ENCODE measurements at places on chromosomes 7 and 10.

GRCh38 chr7:111780527-111780926 is 218.2 kb upstream of the IMMP2L start:
- no peak overlapping the region for H3K27ac ChIP-seq
- H3K4me3 ChIP-seq: no peak overlapping the region
- no peaks in the 10 kb centered on the region for H3K27me3 ChIP-seq
- DNase-seq: no peak
- peaks cover 10% of the 10 kb centered on the region for H3K4me1 ChIP-seq
- H3K36me3 ChIP-seq: peaks cover 49% of the 10 kb centered on the region

GRCh38 chr10:112857493-112857892 is 92.6 kb upstream of the TCF7L2 start:
- H3K36me3 ChIP-seq: peaks cover 9% of the 10 kb centered on the region
- peaks cover 2% of the 10 kb centered on the region for H3K4me1 ChIP-seq
- H3K27me3 ChIP-seq: no peaks in the 10 kb centered on the region
- no peak overlapping the region for H3K4me3 ChIP-seq

DNA sequence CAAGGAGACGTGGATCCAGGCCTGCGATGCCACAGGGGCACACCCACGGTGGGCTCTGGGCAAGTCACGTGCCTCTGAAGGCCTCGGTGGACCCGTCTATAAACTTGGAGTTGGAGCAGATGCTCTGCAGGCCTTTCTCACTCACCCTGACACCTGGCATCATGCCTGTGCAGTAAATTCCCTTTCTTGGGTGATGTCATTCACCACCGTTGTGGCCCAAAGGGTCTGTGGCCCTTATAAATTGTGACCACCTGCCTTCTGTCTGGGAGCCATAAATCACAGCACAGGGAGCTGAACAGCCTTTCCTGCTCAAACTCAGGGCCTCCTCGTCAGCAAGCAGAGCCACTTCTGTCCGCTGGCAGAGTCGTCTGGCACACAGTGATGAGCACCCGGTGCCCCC is 52.2 kb downstream of the GPAM start:
- no peaks in the 10 kb centered on the region for H3K4me1 ChIP-seq
- H3K27ac ChIP-seq: no peak overlapping the region
- no peaks in the 10 kb centered on the region for H3K27me3 ChIP-seq
- no peak overlapping the region for H3K4me3 ChIP-seq
- DNase-seq: no peak

DNA sequence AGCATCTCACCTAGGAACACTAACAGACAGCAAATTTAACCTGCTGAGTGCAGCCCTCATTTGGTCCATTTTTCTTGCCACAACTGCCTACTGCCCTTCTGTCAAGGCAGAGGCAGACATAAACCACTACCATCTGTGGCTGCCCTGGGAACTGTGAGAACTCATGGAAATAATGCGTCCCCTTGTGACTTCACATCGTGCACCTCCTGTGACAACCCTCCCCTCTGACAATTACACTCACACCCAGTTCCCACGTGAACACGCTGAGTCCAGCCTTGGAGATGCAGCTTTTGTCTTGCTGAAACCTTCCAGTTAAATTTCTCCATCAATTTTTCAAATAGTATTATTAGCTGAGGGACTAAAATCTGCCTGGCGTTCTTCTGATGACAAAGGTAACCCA is 193.1 kb upstream of the KLF14 start:
- no peaks in the 10 kb centered on the region for H3K27me3 ChIP-seq
- DNase-seq: no peak
- H3K4me1 ChIP-seq: peaks cover 5% of the 10 kb centered on the region
- H3K36me3 ChIP-seq: no peaks in the 10 kb centered on the region
- no peak overlapping the region for H3K27ac ChIP-seq

DNA sequence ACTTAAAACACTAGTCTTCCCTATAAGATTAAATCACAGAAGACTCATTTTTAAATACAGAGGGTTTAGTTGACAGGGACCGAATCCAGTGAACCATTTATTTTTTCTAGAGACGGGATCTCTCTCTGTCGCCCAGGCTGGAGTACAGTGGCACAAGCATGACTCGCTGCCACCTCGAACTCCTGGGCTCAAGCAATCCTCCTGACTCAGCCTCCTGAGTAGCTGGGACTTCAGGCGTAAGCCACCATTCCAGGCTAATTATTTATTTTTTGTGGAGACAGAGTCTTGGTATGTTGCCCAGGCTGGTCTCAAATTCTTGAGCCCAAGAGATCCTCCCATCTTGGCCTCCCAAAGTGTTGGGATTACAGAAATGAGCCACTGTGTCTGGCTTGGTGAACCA is 20.9 kb upstream of the LYZL1 start:
- H3K27me3 ChIP-seq: no peaks in the 10 kb centered on the region
- H3K4me1 ChIP-seq: peaks cover 12% of the 10 kb centered on the region
- no peak for DNase-seq
- H3K4me3 ChIP-seq: no peak overlapping the region

DNA sequence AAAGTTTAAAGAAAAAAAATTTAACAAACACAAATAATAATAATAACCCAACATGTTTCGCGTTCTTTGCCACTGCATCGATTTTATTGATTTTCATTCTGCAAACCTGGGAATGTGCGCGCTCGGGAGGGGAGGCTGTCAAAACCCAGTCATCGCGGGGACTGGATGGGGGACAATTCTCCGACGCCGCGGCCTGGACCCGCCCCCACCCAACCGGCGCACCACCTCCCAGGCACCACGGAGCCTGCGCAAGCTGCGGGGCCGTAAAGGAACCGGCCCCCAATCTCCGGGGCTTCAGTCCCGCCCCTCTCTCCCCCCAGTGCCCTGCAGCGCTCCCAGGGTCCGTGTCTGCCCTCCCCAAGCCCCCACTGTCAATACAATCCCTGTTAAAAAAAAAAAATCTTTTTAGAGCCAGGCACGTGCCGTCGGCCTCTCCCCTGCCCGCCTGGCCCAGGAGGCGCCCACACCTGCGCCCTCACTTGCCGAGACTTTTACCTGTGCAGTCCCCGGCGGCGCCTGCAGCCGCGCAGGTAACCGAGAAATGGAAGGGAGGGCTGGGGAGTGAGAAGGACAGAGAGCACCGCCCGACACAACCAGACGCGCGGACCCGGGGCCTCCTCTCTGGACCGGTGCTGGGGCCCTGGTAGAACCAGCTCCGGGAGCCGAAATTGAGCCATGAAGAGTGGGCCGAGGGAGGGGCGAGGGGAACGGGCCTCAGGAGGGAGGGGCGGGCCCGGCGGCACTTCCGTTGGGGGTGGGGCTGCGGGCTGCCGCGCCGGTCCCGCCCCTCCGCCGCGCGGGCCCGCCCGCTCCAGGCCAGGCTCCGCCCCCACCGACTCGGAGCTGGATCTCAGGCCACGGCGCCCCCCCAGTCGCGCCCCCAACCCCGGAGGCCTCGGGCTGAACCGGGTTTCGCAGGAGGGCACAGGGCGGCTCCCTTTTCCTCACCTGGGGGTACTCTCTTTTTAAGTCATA is 7.6 kb upstream of the ZNF503 start:
- H3K4me1 ChIP-seq: peaks cover 29% of the 10 kb centered on the region
- no peaks in the 10 kb centered on the region for H3K36me3 ChIP-seq
- H3K27me3 ChIP-seq: peaks cover 18% of the 10 kb centered on the region

DNA sequence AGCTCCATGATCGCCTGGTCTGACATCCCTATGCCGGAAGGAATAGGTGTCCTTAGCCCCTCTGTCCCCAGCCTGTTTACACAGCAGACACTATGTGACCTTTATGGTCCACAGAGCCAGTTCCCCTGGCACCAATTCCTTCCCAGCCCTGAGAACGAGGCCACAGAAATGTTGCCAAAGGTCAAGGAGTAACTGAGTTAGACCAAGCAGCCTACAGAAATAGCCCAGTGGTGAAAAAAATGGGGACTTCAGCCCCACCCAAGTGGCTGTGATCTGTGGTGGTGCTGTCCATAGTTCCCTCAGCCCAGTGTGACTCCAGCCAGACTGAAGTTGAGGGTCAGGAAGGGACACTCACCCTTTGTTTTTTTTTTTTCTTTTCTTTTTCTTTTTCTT is 2.5 kb downstream of the PGAM2 start:
- H3K4me3 ChIP-seq: no peak overlapping the region
- peaks cover 13% of the 10 kb centered on the region for H3K27me3 ChIP-seq
- no peak overlapping the region for H3K27ac ChIP-seq
- DNase-seq: no peak

DNA sequence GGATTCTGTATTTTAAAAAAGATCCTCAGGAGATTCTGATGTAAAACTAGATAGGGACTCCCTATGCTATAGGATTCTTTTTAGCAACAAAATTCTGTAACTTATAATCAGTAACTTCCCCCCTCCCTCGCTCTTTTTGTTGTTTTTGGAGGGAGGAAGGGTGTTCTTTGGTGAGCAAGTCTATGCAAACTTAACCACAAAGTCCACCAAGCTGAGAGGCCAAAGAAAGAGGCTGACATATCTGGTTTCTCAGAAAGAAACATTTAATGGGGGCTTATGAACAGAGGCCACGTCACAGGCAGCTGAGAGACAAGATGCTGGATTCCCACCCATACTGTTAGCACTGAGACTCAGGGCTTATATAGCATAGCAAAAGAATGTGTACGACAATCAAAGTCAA is 14.3 kb upstream of the ABCB5 start:
- no peak overlapping the region for H3K4me3 ChIP-seq
- DNase-seq: no peak
- no peaks in the 10 kb centered on the region for H3K36me3 ChIP-seq
- peaks cover 6% of the 10 kb centered on the region for H3K4me1 ChIP-seq
- H3K27me3 ChIP-seq: no peaks in the 10 kb centered on the region

GRCh38 chr10:71285180-71285545 is 33.9 kb upstream of the SLC29A3 start:
- peaks cover 28% of the 10 kb centered on the region for H3K27me3 ChIP-seq
- peak; percentile 60 for DNase-seq
- peaks cover 25% of the 10 kb centered on the region for H3K4me1 ChIP-seq
- H3K4me3 ChIP-seq: no peak overlapping the region
- H3K36me3 ChIP-seq: peaks cover 56% of the 10 kb centered on the region
